ENCODE measurements at places on chromosomes 5 and 9.
A peak's percentile ranks its signal among the peaks of the same experiment; 100 is the strongest.

DNA sequence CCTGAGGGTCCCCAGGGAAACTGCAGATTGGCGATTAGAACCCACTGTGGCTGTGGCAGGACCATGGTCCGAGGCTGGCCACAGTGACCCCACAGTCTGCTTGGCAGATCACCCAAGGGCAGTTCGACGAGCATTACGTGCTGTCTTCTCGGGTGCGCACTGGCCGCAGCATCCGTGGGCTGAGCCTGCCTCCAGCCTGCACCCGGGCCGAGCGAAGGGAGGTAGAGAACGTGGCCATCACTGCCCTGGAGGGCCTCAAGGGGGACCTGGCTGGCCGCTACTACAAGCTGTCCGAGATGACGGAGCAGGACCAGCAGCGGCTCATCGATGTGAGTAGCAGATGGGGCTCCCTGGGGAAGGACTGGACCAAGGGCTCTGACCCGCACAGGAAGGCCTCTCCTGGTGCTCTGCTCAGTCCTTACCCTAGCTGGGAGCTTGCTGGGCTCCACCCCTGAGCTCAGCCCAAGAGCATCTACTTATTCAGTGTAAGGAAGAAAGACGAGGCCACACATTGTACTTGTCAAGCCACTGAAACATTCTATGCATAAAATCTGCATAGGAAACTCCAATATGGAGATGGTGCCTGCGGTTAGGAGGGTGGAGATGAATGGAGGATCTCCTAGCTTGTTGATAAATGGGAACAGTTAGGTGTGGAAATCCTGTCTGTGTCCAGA lies 21.9 kb downstream of the CKMT2 start:
- DNase-seq: no peak

DNA sequence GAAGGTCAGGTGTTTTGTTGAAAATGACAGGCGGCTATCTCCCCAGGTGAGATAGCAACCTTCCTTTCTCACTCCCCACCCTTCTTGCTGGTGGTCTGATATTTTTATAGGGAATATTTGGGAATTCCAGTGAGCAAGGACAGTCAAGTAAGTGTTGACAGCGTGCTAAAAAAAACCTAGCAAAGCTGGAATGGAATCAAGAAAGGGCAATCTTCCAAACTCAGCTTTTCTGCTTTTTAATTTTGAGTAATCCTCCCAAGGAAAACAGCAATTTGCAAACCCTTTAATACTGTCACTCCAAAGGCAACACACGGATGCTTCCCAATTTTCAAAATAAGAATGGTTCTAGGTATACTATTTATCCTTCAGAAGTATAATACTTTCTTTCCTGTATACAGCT lies 143.7 kb upstream of the PCA3 start:
- DNase-seq: no peak

DNA sequence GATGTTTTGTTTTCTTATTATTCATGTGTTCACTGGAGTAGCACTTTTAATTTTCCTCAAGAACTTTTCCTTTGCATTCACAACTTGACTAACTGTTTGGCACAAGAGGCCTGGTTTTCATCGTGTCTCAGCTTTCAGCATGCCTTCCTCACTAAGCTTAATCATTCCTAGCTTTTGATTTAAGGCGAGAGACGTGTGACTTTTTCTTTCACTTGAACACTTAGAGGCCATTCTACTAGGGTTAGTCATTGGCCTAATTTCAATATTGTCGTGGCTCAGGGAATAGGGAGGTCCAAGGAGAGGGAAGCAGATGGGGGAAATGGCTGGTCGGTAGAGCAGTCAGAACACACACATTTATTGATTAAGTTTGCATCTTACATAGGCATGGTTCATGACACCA lies 94.0 kb downstream of the ZNF462 start:
- no peak for DNase-seq

- no peak for DNase-seq
Observed at GRCh38 chr9:130970052-130970451, 31.0 kb upstream of the FIBCD1 start.

DNA sequence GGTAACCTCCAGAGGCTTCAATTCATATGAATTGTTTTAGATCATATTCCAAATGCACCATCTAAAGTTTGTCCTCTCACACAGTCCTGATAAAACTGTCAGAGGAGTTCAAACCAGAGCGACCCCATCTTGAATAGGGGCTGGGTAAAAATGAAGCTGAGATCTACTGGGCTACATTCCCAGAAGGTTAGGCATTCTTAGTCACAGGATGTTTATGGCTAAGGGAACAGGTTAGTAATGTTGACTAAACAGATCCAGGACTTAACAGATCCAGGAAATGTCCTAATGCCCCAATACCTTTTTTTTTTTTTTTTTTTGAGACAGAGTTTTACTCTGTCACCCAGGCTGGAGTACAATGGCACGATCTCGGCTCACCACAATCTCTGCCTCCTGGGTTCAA lies 192.6 kb upstream of the PRDM9 start:
- DNase-seq: no peak

GRCh38 chr9:35366627-35367026 lies 123.3 kb upstream of the RUSC2 start:
- no peak for DNase-seq

- DNase-seq: no peak
Observed at GRCh38 chr5:138402640-138403039, 36.2 kb upstream of the REEP2 start.

DNA sequence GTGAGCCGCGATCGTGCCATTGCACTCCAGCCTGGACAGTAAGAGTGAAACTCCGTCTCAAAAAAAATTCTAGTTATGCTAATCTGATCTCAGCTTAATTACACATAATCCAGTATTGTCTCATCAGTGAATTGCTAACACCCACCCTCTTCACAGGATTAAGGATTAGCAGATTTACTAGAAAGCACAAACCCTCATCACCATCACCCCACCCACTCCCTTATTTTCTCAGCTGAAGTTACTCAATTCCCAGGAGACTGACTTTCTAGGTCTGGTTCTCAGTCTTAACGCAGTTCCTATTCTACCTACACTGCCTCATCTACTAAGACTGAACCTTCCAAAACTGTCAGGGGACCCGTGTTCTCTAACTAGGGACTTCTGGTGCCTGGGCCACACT lies 9.0 kb downstream of the TOR1B start:
- no peak for DNase-seq

DNA sequence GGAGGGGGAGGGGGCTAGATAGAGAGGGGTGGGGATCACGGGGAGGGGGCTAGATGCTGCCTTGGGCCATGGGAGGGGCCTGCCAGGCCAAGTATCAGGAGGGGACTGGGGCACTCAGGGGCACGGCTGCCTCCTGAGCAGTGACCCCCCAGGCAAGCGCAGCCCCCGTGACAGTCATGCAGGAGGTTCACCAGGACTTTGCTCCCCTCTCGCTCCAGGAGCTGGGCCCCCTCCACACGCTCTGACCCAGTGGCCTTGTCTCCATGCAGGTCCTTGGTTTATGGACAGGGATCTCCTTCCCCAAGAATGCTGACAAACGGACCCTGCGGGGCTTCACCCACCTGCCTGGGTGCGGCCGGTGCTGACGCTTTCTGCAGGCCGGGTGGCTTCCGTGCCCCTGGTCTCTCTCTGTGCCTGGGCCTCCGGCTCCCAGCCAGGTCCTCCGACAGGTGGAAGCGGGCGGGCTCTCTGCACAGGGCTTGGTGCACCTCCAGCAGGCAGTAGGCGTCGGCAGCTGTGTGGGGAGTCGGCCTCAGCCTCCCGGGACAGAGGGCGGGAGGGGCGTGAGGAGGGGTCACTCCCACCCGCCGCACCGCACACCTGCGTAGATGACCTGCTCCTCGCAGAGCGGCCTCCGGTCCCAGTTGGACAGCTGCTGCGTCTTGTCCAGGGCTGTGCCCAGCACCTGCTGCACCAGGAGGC lies 46.8 kb upstream of the NRARP start:
- DNase-seq: no peak

GRCh38 chr5:53879708-53880323 lies 319.4 kb downstream of the NDUFS4 start:
- no peak for DNase-seq

DNA sequence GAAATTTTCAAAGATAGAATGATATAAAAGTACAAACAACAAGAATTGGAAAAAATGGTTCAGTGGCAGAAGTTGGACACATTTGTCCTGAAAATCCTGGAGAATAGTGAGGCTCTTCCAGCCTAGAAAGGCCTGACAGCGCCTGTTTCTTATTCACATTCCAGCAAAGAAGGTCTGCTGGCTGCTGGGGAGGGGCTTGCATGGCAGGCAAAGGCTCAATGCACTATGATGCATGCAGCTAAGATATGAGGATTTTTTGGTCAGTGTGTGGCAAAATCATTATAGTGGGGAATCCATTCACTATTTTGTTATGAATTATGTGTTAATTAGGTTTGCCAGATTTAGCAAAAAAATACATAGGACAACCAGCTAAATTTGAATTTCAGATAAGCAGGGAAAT lies 243.9 kb upstream of the SLC30A5 start:
- no peak for DNase-seq

GRCh38 chr5:148388696-148389095 lies 4.9 kb downstream of the FBXO38 start:
- no peak for DNase-seq

GRCh38 chr9:111984086-111984802 lies 87.6 kb downstream of the UGCG start:
- DNase-seq: no peak

DNA sequence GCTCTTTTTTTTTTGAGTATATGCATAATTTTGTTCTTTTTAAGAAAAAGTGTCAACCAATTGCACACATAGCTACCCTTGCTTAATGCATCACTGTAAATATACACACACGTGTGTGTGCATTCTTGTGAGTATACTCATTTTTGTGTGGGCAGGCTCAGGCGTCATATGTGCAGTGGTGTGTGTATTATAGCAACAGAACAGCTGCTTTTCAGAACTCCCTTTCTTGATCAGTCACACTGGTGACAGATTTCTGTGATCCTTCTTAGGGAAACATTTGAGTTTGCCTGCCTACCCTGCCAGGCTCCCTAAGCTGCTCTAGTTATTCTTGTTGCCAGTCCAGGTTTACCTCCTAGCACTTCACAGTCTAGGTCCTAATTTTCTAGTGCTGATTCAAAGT lies 287.0 kb upstream of the SEMA6A start:
- no peak for DNase-seq

DNA sequence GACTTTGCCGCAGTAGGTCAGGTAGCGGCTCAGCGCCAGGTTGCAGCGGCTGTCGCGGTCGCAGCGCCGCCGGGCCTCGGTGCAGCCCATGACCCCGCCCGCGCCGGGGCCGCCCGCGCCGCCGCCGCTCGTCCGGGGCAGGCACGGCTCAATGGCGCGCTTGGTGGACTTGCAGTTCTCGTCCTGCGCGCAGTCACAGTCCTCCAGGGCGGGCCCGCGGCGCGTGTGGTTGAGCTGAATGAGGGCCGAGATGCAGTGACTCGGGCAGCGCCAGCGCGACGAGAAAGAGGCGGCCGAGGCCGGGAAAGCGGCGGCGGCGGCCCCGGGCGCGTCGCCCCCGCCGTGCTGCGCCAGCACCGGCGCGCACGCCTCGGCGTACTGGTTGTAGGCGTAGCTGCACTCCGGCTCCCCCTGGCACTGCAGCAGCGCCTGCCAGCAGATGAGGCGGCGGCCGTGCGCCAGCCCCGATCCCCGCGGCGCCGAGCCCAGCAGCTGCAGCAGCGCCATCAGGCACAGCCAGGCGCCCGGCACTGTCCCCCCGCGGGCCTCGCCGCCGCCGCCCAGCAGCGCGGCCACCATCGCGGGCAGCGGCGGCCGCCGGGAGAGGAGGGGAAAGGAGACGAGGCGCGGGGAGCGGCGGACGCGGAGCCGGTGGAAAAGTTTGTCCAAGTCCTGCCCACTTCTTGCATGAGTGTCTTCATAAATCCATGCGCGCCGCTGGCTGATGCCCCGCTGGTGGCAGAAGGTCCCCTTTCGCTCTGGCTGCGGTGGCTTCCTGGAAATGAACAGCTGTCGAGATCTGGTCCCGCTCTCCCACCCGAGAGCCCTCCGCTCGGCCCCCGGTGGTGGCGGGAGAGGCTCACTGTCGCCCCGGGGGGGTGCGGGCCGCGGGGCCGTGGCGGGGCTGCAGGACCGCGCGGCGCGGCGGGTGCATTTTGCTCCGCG lies 833 bp downstream of the GAS1 start:
- DNase-seq: peak; percentile 57

GRCh38 chr5:101306391-101307137 lies 403.5 kb upstream of the ST8SIA4 start:
- DNase-seq: no peak

DNA sequence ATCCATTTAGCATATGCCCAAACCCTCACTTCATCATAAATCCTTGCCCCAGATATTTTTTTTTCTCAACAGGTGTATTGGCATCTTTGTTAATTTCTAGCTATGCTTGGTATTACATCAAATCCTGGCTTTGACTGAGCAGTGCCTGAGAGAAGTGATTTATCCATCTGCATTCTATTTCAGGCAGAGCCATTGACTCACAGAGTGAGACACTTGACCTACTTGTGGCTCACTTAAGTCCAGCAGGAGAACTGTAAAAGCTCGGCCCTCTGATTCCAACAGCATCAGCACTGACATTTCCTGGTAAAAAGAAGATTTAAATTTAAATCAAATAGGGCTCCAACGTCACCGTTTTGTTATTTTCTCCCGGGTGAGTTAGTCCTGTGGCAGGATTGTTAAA lies 93.4 kb downstream of the PLK2 start:
- no peak for DNase-seq

DNA sequence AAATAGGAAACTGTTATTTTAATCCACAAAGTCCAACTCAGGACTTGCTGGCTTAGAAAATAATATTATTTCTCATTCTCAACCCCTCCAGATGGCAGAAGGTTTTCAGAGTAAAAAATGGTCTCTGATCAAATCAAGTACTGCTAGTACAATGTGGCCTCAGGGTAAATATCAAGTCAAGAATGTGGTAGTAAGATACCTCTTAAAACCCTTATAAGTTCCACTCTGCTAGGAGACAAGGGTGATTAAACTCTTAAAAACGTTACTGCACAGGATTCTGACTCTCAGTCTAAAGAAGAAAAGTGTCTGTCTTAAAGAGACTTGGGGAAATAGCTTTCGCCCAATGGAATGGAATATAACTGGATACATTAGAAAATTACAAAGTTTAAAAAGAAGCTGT lies 120.8 kb upstream of the PDE4D start:
- no peak for DNase-seq

DNA sequence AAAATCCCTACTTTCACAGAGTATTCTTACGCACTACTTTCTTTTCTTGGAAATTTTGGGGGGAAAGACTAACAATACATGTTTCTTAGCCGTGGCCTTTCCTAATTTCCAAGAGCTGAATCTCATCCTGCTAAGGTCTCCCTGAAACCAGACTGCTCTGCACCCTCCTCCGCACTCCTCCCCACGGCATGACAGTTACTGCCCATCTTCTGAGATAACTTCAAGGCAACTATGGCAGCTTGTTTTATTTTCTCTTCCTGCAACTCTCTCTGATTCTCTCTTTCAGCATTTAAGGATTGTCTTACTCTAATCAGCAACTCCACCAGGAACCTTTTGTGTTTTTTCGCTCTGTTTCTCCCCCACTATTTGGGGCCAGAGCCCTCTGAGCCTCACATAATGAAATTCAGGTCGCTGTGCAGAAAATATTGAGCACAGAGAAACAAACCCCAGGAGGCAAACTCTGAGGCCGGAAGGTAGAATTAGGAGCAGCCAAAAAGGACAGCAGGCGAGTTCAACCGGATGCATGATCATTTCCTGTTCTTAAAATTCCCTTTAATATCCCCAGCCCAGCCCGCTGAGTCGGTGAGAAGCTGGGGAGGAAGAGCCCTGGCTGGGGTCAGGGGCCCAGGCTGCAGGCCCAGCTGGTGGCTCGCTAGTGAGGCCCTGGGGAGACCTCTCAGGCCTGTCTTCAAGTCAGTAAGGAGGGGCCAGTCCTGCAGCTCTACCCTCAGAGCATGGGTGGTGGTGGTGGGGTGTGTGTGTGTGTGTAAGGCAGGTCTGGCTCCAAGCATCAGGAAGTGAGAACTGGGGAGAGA lies 213.6 kb upstream of the S1PR3 start:
- no peak for DNase-seq
